Naive thymus-derived CD8-positive, alpha-beta T cell (primary cell): ENCODE measurements at places on chromosomes 1 and 21. TPM values are rescaled to one million over a fixed set of nuclear protein-coding genes. Genes with fewer than 3 reads are reported as not detected.

The RNF223 gene
- not detected for polyA plus RNA-seq

DNA sequence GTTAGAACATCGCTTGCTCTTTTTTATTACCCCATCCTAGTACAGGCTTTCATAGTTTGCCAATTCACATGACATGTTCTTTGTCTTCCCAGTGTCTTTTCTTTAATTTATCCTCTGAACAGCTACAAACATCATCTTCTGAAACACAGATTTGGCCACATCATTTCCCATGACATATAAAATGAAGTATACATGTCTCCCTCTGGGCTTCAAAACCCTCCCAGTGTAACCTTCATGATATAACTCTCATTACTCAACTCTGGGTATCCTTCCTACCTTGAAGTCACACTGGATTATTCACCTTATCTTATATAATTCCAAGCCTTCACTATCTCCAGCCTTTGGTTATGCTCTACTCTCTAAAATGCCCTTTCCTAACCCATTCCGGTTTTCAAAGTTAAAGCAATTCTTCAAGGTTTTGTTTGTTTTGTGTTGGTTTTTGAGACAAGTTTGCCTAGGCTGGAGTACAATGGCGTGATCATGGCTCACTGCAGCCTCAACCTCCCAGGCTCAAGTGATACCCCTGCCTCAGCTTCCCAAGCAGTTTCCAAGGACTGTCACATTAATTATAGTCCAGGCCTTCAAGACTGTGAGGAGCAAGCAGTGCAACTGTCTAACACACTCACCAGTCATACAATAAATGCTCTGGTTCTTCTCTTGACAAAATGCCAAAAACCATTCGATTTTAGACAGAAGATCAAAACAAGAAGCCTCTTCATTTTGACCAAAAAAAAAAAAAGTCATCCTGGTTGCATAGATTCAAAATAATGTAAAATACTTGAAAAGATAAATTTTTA is 5.8 kb downstream of the RGS1 start:
- H3K4me3 ChIP-seq, result no peak overlapping the region
- DNase-seq, result no peak
- no peaks in the 10 kb centered on the region for H3K36me3 ChIP-seq
- H3K27ac ChIP-seq, result no peak overlapping the region
- H3K27me3 ChIP-seq, result peaks cover 2% of the 10 kb centered on the region

DNA sequence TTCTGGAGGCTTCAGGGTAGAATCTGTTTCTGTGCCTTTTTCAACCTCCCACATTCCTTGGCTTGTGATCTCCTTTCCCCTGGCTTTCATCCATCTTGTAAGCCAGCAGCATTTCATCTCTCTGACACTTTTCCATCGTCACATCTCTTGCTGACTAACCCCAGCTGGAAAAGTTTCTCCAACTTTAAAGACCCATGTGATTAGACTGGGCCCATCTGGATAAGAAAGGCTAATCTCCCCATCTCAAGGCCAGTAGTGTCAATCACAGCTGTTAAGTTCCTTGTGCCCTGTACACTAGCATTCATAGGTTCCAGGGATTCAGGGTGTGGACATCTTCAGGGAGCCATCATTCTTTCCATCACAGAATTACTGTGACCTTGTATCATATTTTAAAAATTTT is 452.1 kb downstream of the TTLL7 start:
- no peaks in the 10 kb centered on the region for H3K27me3 ChIP-seq
- H3K4me1 ChIP-seq, result peaks cover 2% of the 10 kb centered on the region
- peaks cover 4% of the 10 kb centered on the region for H3K36me3 ChIP-seq
- DNase-seq, result no peak
- H3K4me3 ChIP-seq, result no peak overlapping the region
- no peak overlapping the region for H3K27ac ChIP-seq

DNA sequence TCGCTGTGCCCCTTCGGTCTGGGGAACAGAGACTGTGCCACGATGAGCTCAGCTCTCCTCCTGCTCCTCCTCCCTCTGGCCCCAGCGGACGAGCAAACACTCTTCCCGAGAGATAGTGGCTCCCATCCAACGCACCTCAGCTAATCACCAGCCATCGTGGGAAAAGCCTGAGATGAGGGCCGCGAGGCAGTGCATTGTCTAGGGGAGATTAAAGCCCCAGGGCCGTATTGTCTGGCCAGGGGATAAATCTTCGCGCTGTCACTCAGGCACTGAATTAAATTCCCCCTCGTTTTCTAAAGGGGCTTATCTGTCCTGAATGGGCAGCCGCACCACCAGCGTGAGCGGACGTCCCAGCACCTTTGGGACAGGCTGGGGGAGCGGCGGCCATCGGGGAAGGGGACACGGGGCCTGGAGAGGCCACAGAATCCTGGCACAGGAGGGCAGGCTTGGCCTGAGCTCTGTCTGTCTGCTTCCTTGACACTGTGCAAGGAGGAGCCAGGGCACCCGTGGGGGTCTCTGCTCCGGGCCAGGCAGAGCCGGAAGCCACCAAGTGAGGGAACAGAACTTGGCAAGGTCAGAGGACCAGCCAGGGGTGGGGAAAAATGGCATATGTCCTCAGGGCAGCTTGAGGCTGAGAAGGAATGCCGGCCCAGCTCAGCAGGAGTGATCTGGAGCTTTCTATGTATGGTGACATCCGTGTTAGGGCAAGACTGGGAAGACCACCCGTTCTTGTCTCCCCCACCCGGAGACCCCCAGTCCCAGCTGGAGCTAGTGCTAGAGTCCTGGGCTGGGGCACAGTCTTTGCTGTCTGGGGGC is 32.3 kb downstream of the PRDM16 start:
- H3K36me3 ChIP-seq, result no peaks in the 10 kb centered on the region
- no peaks in the 10 kb centered on the region for H3K27me3 ChIP-seq
- H3K4me3 ChIP-seq, result no peak overlapping the region
- DNase-seq, result no peak
- no peaks in the 10 kb centered on the region for H3K4me1 ChIP-seq
- no peak overlapping the region for H3K27ac ChIP-seq

- no peak overlapping the region for H3K27ac ChIP-seq
- no peak overlapping the region for H3K4me3 ChIP-seq
- no peaks in the 10 kb centered on the region for H3K36me3 ChIP-seq
- H3K4me1 ChIP-seq, result no peaks in the 10 kb centered on the region
- H3K27me3 ChIP-seq, result peaks cover 9% of the 10 kb centered on the region
- no peak for DNase-seq
Observed at GRCh38 chr1:63682936-63683335, 89.7 kb downstream of the PGM1 start.

The BACE2 gene
- polyA plus RNA-seq, result 0.27 TPM

GRCh38 chr1:170769691-170770090 is 105.8 kb downstream of the PRRX1 start:
- H3K27ac ChIP-seq, result no peak overlapping the region
- H3K4me1 ChIP-seq, result no peaks in the 10 kb centered on the region
- DNase-seq, result no peak
- H3K4me3 ChIP-seq, result no peak overlapping the region
- H3K27me3 ChIP-seq, result peaks cover 8% of the 10 kb centered on the region

The CD247 gene
- 310 TPM for polyA plus RNA-seq

DNA sequence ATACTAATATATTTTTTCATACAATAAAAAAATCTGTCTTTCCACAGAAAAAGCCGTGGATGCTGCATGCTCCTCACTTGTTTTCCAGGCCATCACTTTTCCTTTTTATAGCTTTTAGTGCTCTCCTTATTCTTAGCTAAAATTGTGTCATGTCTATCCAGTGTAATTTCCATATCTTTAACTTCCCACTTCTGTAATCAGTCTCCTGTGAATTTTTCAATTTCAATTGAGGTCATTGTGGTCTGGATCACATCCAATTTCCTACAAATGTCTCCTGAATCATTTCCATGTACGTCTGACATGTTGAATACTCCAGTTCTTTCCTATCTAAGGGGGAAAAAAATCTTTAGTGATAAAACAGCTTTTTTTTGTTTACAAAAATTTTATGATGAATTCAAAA is 838.2 kb upstream of the B3GALT2 start:
- no peak overlapping the region for H3K4me3 ChIP-seq
- no peak for DNase-seq
- H3K27me3 ChIP-seq, result no peaks in the 10 kb centered on the region

- H3K4me1 ChIP-seq, result peaks cover 10% of the 10 kb centered on the region
- peaks cover 7% of the 10 kb centered on the region for H3K36me3 ChIP-seq
- no peak overlapping the region for H3K4me3 ChIP-seq
- no peak overlapping the region for H3K27ac ChIP-seq
- no peaks in the 10 kb centered on the region for H3K27me3 ChIP-seq
- DNase-seq, result peak; percentile 61
Observed at GRCh38 chr21:29372063-29372802, 73.5 kb downstream of the BACH1 start.

The S100A3 gene
- polyA plus RNA-seq, result not detected

The ELF3 gene
- polyA plus RNA-seq, result not detected

The JAM2 gene
- 0.05 TPM for polyA plus RNA-seq

GRCh38 chr1:204414016-204414415 is 2.4 kb upstream of the PPP1R15B start:
- H3K36me3 ChIP-seq, result peaks cover 9% of the 10 kb centered on the region
- H3K27ac ChIP-seq, result peak overlapping the region; percentile 2
- H3K27me3 ChIP-seq, result no peaks in the 10 kb centered on the region
- H3K4me3 ChIP-seq, result no peak overlapping the region
- no peak for DNase-seq

GRCh38 chr1:7104339-7104738 is 319.1 kb downstream of the CAMTA1 start:
- DNase-seq, result no peak
- H3K4me1 ChIP-seq, result no peaks in the 10 kb centered on the region
- no peaks in the 10 kb centered on the region for H3K36me3 ChIP-seq
- peaks cover 15% of the 10 kb centered on the region for H3K27me3 ChIP-seq

DNA sequence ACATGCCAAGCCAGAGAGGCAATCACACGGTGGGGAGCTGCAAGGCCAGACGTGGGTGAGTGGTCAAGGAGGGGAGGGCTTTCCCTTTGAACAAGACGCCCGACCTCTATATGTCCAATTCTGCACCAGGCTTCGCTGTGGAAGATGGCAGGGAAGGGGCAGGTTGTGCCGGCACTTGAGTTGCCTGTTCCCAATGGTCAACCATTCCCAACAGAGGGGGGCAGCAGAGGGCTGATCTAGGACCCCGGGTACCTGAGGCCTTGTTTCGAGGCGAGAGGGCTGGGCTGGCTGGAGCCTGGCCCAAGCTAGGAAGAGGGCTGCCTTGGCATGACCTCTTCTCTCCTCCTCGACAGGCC is 64.9 kb downstream of the TMEM53 start:
- H3K27me3 ChIP-seq, result no peaks in the 10 kb centered on the region
- H3K4me3 ChIP-seq, result no peak overlapping the region
- no peaks in the 10 kb centered on the region for H3K36me3 ChIP-seq
- H3K27ac ChIP-seq, result no peak overlapping the region

The RSPH1 gene
- polyA plus RNA-seq, result not detected

- no peak overlapping the region for H3K4me3 ChIP-seq
- H3K27me3 ChIP-seq, result peaks cover 11% of the 10 kb centered on the region
- DNase-seq, result no peak
Observed at GRCh38 chr1:203954788-203955552, 93.6 kb downstream of the SNRPE start.

DNA sequence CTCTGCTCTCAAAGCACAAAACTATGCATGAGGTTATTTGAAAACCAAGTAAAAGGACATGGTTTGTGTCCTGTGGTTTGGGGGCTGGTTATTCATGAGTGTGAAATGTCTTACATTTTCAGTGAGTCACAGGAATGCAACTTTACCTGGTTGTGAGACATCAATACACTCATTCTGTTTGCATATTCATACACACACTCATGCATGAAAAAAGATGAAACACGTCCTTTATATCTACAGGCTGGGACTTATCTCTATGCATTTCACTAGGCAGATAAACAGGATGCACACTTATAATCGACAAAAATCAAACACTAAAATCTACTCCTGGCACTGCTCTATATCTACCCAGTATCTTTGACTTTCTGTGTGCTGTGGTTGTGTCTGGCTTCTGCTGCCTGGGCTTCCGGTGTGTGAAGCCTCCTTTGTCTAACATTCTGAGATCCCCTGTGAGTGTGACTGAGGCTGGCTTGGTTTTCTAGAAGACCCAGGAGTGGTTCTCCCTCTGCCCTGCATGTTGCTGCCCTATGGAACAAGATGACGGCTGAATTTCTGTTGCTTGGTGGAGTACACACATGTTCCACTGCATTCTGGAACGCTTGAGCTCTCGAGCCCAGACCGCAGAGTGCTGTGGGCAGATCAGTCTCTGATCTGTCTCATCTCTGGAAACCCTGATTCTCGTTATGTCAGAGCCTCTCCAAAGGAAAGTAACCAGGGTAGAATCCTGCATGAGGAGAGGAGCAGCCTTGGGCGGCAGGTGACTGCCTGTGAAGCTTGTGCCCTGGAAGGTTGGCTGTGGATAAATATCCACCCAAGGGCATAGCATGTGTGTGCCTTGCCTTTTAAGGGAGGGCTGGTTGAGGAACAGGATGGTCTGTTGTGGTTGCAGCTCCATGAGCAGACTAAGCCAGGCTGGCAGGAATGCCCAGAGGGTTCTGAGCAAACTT is 19.7 kb upstream of the FASLG start:
- no peaks in the 10 kb centered on the region for H3K36me3 ChIP-seq
- no peaks in the 10 kb centered on the region for H3K27me3 ChIP-seq
- peak; percentile 54 for DNase-seq
- H3K27ac ChIP-seq, result peak overlapping the region; percentile 40
- peaks cover 69% of the 10 kb centered on the region for H3K4me1 ChIP-seq
- H3K4me3 ChIP-seq, result peak overlapping the region; percentile 67

GRCh38 chr1:156177919-156178654 is 15.8 kb upstream of the SLC25A44 start:
- H3K4me3 ChIP-seq, result peak overlapping the region; percentile 30
- no peaks in the 10 kb centered on the region for H3K27me3 ChIP-seq
- peaks cover 24% of the 10 kb centered on the region for H3K4me1 ChIP-seq
- no peak for DNase-seq
- H3K36me3 ChIP-seq, result no peaks in the 10 kb centered on the region

GRCh38 chr1:201275253-201275666 is 8.0 kb upstream of the PKP1 start:
- H3K36me3 ChIP-seq, result no peaks in the 10 kb centered on the region
- no peak overlapping the region for H3K4me3 ChIP-seq
- peaks cover 20% of the 10 kb centered on the region for H3K27me3 ChIP-seq
- no peaks in the 10 kb centered on the region for H3K4me1 ChIP-seq

The TTC13 gene
- polyA plus RNA-seq, result 8.0 TPM

- H3K36me3 ChIP-seq, result no peaks in the 10 kb centered on the region
- no peaks in the 10 kb centered on the region for H3K27me3 ChIP-seq
- H3K27ac ChIP-seq, result peak overlapping the region; percentile 19
- H3K4me3 ChIP-seq, result no peak overlapping the region
Observed at GRCh38 chr1:119686661-119687060, 25.1 kb upstream of the PHGDH start.

GRCh38 chr1:25492323-25492722 is 51.1 kb upstream of the LDLRAP1 start:
- H3K36me3 ChIP-seq, result peaks cover 23% of the 10 kb centered on the region
- H3K4me1 ChIP-seq, result no peaks in the 10 kb centered on the region
- no peak overlapping the region for H3K27ac ChIP-seq
- no peak for DNase-seq
- H3K4me3 ChIP-seq, result no peak overlapping the region

DNA sequence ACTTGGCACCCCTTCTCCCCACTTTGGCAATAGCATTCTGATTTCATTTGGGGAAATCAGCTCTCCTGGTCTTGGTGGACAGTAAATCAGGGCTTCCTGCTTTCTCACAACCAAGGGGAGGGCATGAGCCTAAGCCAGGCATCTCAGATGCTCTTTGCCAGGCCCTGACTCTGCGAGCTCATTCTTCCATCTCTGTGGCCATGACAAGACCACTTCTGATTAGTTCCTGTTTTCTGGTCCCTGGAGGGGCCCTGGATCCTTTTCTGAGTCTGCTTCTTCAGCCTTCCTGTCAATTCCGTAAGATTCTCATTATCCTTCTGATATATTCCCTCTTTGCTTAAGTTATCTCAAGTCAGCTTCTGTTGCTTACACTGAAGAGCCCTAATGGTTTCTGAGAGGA is 210.4 kb downstream of the HIVEP3 start:
- no peak for DNase-seq
- H3K36me3 ChIP-seq, result no peaks in the 10 kb centered on the region
- H3K4me3 ChIP-seq, result no peak overlapping the region
- no peaks in the 10 kb centered on the region for H3K27me3 ChIP-seq
- H3K27ac ChIP-seq, result no peak overlapping the region
- peaks cover 4% of the 10 kb centered on the region for H3K4me1 ChIP-seq
